B cell (primary cell): ENCODE measurements at places on chromosomes 16 and 17.

GRCh38 chr16:8863594-8864424 is 5.0 kb downstream of the CARHSP1 start:
- peaks cover 21% of the 10 kb centered on the region for H3K4me1 ChIP-seq
- peaks cover 8% of the 10 kb centered on the region for H3K36me3 ChIP-seq
- H3K4me3 ChIP-seq, result no peak overlapping the region
- no peak for DNase-seq
- no peak overlapping the region for H3K27ac ChIP-seq

GRCh38 chr17:35969558-35970380 is 11.5 kb downstream of the CCL16 start:
- H3K4me1 ChIP-seq, result no peaks in the 10 kb centered on the region
- peak; percentile 84 for DNase-seq
- no peak overlapping the region for H3K4me3 ChIP-seq
- H3K36me3 ChIP-seq, result no peaks in the 10 kb centered on the region
- no peak overlapping the region for H3K27ac ChIP-seq
- no peaks in the 10 kb centered on the region for H3K27me3 ChIP-seq

- H3K27me3 ChIP-seq, result peaks cover 5% of the 10 kb centered on the region
- no peaks in the 10 kb centered on the region for H3K4me1 ChIP-seq
- H3K4me3 ChIP-seq, result no peak overlapping the region
- no peak overlapping the region for H3K27ac ChIP-seq
- DNase-seq, result no peak
These were observed 12.4 kb downstream of the CBLN1 start for GRCh38 chr16:49269201-49269600.

GRCh38 chr17:75289832-75290337 is 652 bp upstream of the SLC25A19 start:
- peak overlapping the region; percentile 98 for H3K27ac ChIP-seq
- H3K4me3 ChIP-seq, result peak overlapping the region; percentile 85
- peaks cover 21% of the 10 kb centered on the region for H3K36me3 ChIP-seq
- peaks cover 29% of the 10 kb centered on the region for H3K4me1 ChIP-seq
- H3K27me3 ChIP-seq, result no peaks in the 10 kb centered on the region
- DNase-seq, result peak; percentile 88

GRCh38 chr17:77585142-77585860 is 373.2 kb upstream of the TNRC6C start:
- H3K36me3 ChIP-seq, result no peaks in the 10 kb centered on the region
- no peaks in the 10 kb centered on the region for H3K4me1 ChIP-seq
- no peaks in the 10 kb centered on the region for H3K27me3 ChIP-seq
- no peak for DNase-seq

DNA sequence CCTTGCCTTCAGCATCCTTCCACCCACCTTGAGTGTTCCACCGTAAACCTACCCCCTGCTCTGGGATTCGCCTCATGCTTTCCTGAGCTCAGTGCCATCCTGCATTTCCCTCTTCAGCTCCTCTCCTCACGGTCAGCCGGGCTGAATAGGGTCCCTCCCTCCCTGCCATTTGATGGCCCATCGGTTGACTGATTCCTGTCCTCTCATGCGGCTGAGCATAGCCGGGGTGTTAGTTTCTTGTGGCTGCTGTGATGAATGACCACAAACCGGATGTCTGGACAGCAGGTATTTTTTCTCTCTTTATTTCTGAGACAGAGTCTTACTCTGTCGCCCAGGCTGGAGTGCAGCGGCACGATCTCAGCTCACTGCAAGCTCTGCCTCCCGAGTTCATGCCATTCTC is 44.1 kb upstream of the MGAT5B start:
- peaks cover 8% of the 10 kb centered on the region for H3K4me1 ChIP-seq
- H3K36me3 ChIP-seq, result no peaks in the 10 kb centered on the region
- no peak overlapping the region for H3K4me3 ChIP-seq

DNA sequence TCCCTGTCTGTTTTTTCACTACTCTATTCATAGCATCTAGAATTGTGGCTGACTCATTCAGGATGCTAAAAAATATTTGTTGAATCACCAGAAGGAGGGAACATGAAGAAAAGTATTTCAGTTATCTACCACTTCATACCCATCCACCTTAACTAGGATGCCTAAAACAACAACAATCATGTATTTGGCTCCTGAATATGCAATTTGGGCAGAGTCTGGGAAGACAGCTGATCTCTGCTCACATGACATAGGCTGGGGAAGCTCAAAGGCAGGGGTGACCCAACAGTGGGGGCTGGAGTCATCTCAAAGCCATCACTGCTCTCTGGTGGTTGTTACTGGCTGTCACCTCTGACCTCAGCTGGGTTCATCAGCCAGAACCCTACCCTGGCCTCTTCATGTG is 80.1 kb upstream of the RPL38 start:
- no peak for DNase-seq
- no peaks in the 10 kb centered on the region for H3K36me3 ChIP-seq
- no peak overlapping the region for H3K4me3 ChIP-seq
- H3K4me1 ChIP-seq, result no peaks in the 10 kb centered on the region
- H3K27me3 ChIP-seq, result peaks cover 10% of the 10 kb centered on the region

- H3K4me3 ChIP-seq, result no peak overlapping the region
- no peak overlapping the region for H3K27ac ChIP-seq
- H3K27me3 ChIP-seq, result no peaks in the 10 kb centered on the region
- H3K4me1 ChIP-seq, result no peaks in the 10 kb centered on the region
- no peaks in the 10 kb centered on the region for H3K36me3 ChIP-seq
These were observed 10.7 kb downstream of the HPR start for GRCh38 chr16:72073560-72074230.

- peaks cover 85% of the 10 kb centered on the region for H3K4me1 ChIP-seq
- H3K36me3 ChIP-seq, result no peaks in the 10 kb centered on the region
- no peaks in the 10 kb centered on the region for H3K27me3 ChIP-seq
- H3K27ac ChIP-seq, result no peak overlapping the region
- DNase-seq, result no peak
These were observed 7.8 kb downstream of the PLCG2 start for GRCh38 chr16:81786868-81787267.

DNA sequence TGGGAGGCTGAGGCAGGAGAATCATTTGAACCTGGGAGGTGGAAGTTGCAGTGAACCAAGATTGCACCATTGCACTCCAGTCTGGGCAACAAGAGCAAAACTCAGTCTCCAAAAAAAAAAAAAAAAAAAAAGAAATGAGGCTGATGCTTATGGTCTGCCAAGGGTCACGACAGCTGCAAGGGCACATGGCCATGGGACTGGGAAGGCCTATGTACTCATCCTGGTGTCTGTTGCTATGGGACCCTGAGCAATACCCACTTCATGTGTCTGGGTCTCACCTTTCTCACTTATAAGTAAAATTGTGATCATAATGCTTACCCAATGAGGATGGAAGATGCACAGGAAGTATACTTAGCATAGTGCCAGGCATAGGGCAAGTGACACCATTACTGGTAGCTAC is 16.6 kb downstream of the MIEF2 start:
- H3K4me3 ChIP-seq, result no peak overlapping the region
- H3K27ac ChIP-seq, result no peak overlapping the region
- no peaks in the 10 kb centered on the region for H3K4me1 ChIP-seq
- DNase-seq, result no peak
- H3K27me3 ChIP-seq, result no peaks in the 10 kb centered on the region
- no peaks in the 10 kb centered on the region for H3K36me3 ChIP-seq
